ENCODE measurements at places on chromosomes 4 and X. TPM values are rescaled to one million over a fixed set of nuclear protein-coding genes. Genes with fewer than 3 reads are reported as not detected.

Gene P2RY10
- 1.3 TPM for total RNA-seq

GRCh38 chr4:162943263-162943662, 223.4 kb downstream of the NAF1 start:
- DNase-seq: no peak

DNA sequence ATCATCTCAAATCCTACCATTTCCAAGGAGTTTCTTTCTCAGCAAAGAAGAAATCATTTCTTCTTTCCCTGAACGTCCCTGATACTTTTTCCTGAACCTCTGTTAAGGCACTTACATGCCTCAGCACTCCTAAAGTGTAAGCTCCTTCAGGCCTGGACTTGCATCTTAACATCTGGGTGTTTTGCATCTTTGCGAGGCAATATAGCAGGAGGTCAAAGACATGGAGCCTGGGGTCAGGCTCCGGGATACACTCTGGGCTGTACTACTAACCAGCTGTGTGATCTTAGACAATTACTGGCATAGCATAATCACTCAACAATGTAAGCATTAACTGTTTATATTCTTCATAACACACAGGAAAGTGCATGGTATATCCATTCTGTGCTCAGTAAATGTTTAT, 275.5 kb upstream of the BOD1L1 start:
- DNase-seq: no peak

- no peak for DNase-seq
Observed at GRCh38 chrX:9534686-9535085, 69.8 kb downstream of the TBL1X start.

Data from skin of body (tissue), 3 donors.